Activated T-cell treated with anti-CD3 and anti-CD28 coated beads, Interleukin-2, amount 50 U/mL, for 24 hours (primary cell): ENCODE measurements at places on chromosomes 16 and 17.

- no peak for DNase-seq
These were observed 73.7 kb downstream of the SREBF1 start for GRCh38 chr17:17763136-17763535.

DNA sequence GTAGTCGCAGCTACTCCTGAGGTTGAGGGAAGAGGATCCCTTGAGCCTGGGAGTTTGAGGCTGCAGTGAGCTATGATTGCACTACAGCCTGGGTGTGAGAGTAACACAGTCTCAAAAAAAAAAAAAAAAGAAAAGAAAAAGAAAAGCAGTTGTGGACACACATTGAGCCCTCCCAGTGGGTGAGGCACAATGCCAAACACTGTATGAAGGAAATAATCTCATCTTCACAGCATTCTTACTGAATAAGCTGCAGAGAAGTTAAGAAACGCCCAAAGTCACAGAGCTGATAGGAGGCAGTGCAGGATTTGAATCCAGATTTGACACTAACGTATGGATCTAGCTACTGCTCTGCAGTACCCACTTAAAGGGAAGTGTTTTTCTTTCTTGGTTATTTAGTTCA is 5.9 kb upstream of the LYZL6 start:
- DNase-seq = no peak

DNA sequence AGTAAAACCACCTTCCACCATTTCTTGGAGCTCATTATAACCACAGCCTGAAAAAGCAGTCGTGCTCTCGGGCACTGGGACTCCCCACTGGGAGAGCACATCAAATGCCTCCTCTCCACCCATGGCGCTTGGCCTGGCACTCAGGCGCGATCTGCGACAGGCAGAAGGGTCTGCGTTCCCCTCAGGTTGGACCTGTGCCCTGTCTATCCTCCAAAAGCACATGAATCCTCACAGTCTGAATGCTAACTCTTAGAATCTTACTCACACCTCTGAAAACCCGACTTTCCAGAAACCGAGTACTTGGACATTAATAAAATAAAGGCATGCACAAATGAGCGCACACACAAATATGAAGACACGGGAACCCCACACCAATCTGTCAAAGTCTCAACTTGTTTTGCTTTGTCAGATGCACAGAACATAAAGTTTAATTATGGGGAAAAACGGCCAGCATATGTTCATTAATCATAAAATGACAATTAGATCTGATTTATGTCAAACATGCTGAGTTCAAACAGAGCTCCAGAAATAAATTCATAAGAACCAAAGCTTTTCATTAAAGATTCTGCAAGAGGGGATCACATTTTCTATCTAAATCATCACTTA is 20.5 kb upstream of the FAAP100 start:
- no peak for DNase-seq

GRCh38 chr16:4060009-4060408 is 56.2 kb downstream of the ADCY9 start:
- no peak for DNase-seq

DNA sequence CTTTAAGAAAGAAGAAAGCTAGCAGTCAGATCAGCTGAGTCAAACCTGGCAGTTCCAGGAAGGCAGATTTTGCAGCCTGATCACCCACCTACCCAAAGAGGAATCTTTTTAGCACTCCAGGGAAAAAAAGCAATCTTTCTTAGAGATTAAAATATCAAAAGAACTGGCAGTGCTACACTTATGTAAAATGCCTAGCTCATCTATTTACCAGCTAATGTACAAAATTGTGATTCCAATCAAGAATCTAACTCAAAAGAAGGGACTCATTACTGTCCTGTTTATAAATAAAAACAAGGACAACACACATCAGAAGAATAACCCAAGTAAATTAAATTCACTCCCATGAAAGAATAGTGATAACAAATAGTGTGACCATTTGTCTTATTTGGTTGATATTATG is 222.4 kb upstream of the ERCC4 start:
- DNase-seq = no peak

DNA sequence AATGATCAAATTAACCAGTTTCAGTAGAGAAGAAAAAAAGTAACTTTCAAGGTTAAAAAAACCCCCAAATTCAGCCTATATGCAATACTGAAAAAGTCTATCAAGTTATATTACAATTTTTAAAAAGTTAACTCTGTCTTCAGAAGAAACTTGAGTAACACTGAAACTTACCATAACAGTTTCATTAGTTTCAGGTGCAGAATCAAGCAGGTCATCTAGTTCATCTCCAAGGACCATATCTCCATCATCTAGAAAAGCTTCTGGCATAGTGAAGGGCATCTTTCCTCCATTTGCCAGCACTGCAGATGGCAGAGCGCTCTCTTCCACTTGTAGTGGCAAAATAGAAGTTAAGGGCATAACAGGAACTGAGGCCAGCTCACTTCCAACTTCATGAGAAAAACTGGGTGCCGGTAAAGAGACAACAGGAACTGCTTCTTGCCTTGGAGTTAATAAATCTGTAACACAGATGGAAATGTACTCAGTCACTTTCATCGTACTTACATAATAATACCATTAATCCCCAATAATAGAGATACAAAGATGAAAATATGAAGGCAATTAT is 22.9 kb downstream of the ZC3H7A start:
- DNase-seq = no peak

GRCh38 chr17:13484020-13484419 is 117.7 kb downstream of the HS3ST3A1 start:
- no peak for DNase-seq

- peak; percentile 81 for DNase-seq
These were observed 3.7 kb downstream of the TMC8 start for GRCh38 chr17:78133971-78134898.

DNA sequence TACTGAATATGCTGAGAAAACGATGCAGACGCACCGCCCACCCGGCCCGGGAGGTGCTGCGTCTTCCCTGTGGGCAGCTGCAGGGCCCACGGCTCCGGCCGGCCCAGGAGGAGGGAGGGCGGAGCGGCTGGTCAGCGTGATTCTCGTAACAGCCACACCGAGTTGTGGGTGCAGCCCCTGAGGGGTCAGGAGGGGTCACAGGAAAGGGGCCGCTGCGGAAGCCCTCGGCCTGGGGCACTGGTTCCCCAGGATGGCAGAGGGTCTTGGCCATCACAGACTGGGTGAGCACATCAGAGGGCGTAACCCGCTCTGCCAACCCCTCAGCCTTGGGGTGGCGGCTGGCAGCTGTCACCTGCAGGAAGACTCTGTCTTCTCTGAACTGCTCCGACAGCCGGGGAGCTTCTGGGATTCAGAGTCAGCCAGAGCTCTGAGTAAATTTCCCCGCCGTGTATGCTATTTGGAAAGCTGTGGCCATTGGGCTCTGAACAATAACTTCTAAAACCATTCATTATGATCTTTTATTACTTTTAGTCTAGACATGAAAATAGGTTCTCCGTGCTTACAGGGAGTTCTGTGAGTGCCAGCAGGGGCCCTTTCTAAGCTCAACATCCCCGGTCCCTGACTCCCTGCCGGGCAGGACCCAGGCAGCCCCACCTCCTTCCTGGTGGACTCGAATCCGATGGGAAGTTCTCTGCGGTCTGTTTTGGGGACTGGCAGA is 87.4 kb upstream of the CHMP6 start:
- DNase-seq = no peak

- no peak for DNase-seq
These were observed 156.9 kb downstream of the C16orf78 start for GRCh38 chr16:49530427-49530970.

DNA sequence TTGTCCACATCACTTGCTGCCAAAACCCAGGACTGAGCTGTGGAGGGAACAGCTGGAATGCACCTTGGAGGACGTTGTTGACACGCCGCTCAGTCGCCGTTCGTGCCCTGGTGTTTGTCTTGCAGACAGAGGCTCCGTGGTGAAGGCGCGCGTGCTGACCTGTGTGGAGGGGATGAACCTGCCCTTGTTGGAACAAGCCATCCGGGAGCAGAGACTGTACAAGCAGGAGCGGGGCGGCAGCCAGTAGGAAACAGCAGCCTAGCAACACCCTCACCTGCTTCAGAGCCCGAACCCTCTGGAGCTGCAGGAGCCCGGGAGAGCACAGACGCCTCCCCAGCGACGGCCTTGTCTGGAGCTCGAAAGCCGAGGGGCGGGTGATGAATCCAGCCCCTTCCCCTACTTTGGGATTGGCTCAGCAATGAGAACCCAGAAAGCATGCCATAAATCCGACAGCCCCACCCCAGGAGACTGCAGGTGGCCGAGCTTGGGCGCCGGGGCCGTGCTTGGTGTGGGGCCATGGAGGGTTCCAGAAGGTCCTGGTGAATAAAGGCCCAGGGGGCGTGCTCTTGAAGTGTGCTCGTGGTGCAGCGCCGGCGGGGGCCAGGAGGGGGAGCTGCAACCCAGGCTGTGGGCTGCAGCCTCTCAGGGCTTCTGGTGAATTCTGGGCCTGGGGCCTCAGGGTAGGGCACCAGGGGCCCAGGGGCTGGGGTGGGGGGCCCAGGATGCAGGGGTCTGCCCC is 470 bp upstream of the CDK3 start:
- DNase-seq = peak; percentile 76

DNA sequence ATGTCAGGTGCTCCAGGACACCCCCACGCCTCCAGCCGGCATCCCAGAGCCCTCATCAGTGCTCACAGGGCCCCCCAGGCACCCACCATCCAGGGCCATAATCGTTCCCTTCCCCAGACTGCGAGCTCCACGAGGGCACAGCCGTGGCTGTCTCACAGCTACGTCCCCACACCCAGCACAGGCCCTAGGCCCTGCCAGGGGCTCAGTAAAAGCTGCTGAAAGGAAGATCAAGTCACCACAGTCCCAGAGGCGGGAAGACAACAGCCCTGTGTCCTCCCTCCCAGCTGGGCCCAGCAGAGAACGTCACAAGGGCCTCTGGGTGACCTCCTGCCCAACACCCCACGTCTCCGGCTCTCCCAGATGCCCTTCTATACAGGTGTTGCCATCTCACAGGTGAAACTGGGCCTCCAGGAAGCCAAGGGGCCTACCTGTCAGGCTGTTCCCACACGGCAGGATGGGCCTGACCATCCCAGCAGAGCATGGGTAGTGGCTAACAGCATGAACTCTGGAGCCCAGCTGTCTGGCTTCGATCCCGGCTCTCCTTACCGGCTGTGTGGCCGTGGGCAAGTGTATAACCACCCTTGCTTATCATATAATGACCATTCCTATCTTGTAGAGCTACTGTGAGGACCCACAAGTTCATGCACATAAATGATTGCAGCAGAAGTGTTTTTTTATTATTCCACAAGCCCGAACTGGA is 17.9 kb downstream of the ARL2BP start:
- DNase-seq = peak; percentile 25

DNA sequence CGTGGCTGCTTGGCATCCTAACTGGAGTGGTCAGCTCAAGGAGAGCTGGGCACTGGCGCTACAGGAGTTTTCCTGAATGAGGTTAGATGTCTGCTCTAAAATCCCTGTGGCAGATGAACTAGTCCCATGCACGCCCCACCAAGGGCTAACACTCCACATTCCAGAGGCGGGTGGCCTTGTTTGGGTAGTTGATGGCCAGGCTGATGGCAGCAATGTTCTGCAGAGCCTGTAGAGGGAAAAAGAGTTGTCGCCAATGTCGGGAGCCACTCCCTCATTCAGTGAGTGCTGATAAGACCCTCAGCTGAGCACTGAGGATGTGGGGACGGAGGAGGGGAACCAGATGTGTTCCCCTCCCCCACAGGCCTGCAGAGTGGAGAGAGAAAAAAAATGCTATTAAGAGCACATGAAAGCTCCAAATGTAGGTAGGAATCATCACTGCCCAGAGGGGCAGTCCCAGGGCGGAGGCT is 42.5 kb upstream of the ATP2A3 start:
- no peak for DNase-seq

DNA sequence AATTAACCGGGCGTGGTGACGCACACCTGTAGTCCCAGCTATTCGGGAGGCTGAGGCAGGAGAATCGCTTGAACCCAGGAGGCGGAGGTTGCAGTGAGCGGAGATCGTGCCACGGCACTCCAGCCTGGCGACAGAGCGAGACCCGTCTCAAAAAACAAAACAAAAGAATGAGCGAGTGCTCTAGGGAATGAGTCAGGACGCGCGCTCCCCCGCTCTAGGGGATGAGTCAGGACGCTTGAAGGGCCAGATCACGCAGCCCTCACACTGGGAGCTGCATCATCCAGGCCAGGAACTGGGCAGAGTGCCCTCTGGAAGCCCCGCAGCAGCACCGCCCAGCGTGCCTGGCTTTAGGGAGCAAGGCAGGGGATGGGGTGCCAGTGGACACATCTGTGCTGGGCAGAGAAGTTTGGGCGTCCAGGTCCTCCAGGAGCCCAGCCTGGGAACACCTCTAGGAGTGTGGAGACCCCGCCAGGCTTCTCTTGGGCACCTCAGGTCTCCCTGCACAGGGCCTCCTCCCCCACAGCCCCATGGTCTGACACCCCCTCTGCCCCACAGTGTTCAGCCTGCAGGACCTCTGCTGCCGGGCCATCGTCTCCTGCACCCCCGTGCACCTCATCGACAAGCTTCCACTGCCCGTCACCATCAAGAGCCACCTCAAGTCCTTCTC is 3.9 kb upstream of the WFIKKN1 start:
- no peak for DNase-seq

GRCh38 chr17:79617740-79618382 is 7.0 kb upstream of the RBFOX3 start:
- DNase-seq = no peak

DNA sequence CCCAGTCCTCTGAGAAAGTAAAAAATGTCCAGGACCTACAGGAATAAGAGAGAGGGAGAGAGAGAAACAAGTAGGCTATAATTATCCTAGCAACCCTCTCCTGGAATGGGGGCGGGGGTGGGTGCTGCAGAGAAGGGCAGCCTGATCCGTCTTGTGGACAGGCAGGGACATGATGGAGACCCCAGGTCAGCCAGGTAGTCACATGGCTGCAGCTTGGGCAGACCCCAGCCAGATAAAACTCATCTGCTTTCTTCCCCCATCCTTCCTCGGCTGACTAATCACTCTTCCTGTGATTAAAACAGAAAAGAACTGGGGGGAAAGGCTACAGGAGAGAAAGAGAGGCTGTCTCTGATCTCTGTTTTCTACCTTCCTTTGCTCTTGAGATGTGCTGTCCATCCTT is 32.6 kb downstream of the COPZ2 start:
- DNase-seq = no peak

DNA sequence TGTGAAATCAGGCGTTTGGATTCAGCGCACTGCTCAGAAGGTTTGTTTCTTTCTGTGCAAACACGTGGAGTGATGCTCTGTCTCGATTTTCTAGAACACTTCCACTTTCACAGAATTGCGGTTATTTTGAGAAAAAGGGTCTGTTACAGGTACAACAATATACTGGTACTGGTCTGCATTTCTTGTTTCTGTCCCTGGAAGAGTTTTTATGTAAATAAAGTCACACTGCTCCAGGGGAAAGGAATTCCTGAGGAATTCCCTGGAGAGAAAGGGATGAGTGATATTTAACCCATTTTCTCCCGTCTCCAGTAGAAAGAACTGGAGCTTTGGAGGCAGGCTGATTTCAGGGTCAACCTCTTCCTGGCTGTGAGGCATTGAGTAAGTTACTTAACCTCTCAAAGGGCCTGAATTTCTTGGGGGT is 16.2 kb upstream of the RMI2 start:
- no peak for DNase-seq

- DNase-seq = no peak
These were observed 22.2 kb downstream of the CFAP52 start for GRCh38 chr17:9598661-9599060.

- no peak for DNase-seq
These were observed 358.3 kb downstream of the SEC14L1 start for GRCh38 chr17:77498791-77499698.
